Iris pigment epithelial cell (primary cell): ENCODE measurements at places on chromosomes 5 and 9.

DNA sequence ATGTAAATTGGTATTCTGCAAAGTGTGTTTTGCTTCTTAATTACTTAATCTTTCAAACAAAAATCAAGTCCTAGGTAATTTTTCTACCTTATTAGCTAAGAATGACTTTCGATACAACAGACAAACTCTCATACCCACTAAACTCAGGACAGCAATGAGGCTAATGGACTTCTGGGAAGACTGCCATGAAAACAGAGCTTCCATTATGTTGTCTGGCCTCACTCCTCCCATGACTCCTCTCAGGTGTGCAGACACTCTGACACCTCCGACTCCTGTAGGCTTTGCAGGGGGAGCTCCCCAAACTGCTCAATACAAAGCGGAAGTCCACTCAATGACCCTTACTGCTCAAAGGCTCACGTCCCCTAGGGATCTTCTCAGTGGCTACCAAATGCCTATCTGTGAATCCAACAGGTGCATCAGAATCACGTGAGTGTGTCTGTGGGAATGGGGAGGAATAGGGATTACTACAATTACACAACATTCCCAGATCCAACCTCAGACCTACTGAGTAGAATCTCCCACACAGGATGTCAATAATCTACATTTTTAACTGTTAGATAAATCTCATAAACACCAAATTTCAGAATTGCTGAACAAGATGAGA lies 289.9 kb downstream of the RAB3C start:
- DNase-seq: no peak

- peak; percentile 57 for DNase-seq
These were observed 73.4 kb upstream of the NR4A3 start for GRCh38 chr9:99748266-99748665.

DNA sequence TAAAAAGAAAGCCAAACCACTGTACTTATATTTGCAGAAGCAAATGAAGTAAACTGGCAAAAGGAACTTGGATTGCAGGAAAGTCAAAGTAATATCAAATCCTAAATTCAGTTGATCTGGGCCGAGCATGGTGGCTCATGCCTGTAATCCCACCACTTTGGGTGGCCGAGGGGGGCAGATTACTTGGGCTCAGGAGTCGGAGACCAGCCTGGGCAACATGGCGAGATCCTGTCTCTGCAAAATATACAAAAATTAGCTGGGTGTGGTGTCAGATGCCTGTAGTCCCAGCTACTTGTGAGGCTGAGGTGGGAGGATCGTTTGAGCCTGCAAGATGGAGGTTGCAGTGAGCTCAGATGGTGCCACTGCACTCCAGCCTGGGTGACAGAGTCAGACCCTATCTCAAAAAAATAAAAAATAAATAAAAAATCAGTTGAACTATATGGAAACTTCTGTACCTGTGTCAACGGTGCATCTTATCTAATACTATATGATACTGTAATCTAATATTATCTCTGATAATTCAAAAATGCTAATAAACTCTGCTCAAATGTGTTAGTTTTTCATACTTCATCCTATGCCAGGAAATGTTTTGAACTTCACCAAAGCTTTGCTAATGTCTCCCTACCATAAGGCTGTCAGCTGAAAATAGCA lies 10.1 kb downstream of the SELENOP start:
- DNase-seq: no peak

DNA sequence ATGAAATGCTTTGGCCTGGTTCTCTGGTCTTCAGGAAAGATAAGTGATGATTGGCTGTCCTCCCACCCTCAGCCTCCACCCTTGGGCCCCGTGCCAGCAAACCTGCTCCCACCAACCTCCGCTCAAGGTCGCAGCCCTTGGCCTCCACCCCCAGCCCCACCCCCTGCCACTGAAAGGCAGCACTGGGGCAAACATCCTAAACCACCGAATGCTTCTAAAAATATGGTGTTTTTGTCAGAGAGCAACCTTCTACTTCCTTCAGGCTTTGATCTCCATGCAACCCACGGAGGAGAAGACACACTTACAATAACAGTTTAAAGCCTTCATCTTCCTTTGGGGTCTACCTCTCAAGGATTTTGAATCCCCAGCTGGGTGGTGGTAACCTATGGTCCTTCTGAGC lies 24.0 kb upstream of the TCF7 start:
- no peak for DNase-seq

DNA sequence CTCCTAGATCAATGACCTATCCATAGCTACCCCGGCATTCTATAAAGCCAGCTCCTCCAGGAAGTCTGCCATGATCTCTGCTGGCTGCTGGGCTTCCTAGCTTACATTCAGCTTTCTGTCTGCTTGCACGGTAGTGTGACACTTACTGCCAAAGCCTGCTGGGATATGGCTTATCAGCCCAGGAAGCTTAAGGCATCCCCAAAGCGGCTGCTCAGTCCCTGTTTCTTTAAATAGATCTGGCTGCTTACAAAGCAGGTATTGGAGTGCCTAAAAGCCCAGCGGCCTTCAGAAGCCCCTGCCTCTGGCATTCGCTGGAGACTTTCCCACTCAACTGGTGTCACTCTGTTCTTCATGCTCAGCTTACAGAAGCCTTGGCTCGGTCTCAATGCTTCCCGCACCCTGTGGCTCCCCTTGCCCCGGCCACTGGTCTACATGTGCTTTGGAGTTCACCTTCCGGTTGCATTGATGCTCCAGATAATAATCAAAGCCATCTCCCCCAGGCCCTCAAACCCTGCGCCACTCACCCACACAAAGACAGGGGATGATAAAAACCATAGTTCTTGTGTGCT lies 31.3 kb upstream of the STRBP start:
- no peak for DNase-seq

- DNase-seq: no peak
These were observed 41.5 kb downstream of the FOXI1 start for GRCh38 chr5:170147051-170147752.

DNA sequence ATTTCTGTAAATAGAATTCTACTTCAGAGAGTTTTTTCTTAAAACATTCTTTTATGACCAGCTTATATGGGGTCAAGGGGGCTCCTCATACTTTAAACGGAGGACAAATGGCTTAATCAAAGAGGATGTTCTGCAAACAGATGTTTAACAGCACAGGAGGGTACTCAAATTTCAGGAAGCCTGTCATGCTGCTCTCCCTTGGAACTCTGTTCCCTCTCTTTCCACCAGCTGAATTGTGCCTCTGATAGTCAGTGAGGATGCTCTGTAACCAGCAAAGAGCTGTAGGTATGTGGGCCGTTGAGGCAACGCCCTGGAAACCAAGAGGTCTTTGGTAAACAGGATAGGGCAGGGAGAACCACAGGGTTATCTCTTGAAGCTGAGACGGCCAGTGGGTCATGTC lies 161.1 kb downstream of the C5orf15 start:
- no peak for DNase-seq

- no peak for DNase-seq
These were observed 140.8 kb downstream of the C9orf152 start for GRCh38 chr9:110066929-110067716.

GRCh38 chr5:150661821-150662596 lies 958 bp downstream of the MYOZ3 start:
- no peak for DNase-seq

- no peak for DNase-seq
These were observed 62.5 kb downstream of the COL23A1 start for GRCh38 chr5:178527458-178528307.

GRCh38 chr9:130283539-130284248 lies 18.1 kb downstream of the HMCN2 start:
- no peak for DNase-seq

GRCh38 chr5:36939969-36940858 lies 63.6 kb downstream of the NIPBL start:
- no peak for DNase-seq
